Endothelial cell of umbilical vein (primary cell): ENCODE measurements at places on chromosomes 3 and 15.

DNA sequence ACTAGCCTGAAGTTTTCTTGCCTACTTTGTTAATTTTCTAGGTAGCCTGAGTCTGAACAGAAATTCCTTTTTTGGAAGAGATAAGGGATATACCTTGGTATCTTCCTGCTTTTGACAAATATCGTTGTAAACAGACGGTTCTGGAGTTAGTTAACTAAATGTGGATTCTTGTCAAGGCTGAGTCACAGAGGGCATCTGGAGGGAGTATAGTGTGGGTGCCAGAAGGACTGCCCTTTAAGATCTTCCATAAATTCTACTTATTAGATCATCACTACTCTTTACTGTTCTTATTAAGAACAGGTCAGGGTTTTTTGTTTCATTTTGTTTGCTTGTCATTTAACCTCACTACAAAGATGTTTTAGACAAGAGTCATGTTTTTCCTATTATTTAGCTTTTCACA lies 125.3 kb upstream of the SKOR1 start:
- H3K27ac ChIP-seq: no peak overlapping the region
- H3K27me3 ChIP-seq: no peaks in the 10 kb centered on the region
- no peak overlapping the region for H3K4me3 ChIP-seq
- no peak for DNase-seq
- H3K4me1 ChIP-seq: no peaks in the 10 kb centered on the region

DNA sequence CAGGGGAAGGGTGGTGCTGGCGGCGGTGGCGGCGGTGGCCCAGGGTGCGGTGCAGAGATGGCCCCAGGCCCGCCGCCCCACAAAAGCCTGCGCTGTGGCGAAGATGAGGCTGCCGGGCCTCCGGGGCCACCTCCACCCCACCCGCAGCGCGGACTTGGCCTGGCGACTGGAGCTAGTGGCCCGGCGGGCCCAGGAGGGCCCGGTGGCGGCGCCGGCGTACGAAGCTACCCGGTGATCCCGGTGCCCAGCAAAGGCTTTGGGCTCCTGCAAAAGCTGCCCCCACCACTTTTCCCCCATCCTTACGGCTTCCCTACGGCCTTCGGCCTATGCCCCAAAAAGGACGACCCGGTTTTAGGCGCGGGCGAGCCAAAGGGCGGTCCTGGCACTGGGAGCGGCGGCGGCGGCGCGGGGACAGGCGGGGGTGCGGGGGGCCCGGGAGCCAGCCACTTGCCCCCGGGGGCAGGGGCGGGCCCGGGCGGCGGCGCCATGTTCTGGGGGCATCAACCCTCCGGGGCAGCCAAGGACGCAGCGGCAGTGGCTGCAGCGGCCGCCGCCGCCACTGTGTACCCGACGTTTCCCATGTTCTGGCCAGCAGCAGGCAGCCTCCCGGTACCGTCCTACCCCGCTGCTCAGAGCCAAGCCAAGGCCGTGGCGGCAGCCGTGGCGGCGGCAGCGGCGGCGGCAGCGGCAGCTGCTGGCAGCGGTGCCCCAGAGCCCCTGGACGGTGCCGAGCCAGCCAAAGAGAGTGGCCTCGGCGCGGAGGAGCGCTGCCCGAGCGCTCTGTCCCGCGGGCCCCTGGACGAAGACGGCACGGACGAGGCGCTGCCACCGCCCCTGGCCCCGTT lies 1.6 kb downstream of the SKOR1 start:
- H3K4me3 ChIP-seq: no peak overlapping the region
- peaks cover 96% of the 10 kb centered on the region for H3K27me3 ChIP-seq
- H3K27ac ChIP-seq: no peak overlapping the region
- DNase-seq: no peak
- H3K36me3 ChIP-seq: no peaks in the 10 kb centered on the region

- no peaks in the 10 kb centered on the region for H3K4me1 ChIP-seq
- peaks cover 2% of the 10 kb centered on the region for H3K27me3 ChIP-seq
- H3K4me3 ChIP-seq: no peak overlapping the region
- no peak for DNase-seq
These were observed 74.5 kb upstream of the ZPLD1 start for GRCh38 chr3:102360183-102360860.

GRCh38 chr15:27869697-27870281 lies 229.3 kb downstream of the OCA2 start:
- H3K36me3 ChIP-seq: no peaks in the 10 kb centered on the region
- no peak overlapping the region for H3K4me3 ChIP-seq
- no peaks in the 10 kb centered on the region for H3K4me1 ChIP-seq

DNA sequence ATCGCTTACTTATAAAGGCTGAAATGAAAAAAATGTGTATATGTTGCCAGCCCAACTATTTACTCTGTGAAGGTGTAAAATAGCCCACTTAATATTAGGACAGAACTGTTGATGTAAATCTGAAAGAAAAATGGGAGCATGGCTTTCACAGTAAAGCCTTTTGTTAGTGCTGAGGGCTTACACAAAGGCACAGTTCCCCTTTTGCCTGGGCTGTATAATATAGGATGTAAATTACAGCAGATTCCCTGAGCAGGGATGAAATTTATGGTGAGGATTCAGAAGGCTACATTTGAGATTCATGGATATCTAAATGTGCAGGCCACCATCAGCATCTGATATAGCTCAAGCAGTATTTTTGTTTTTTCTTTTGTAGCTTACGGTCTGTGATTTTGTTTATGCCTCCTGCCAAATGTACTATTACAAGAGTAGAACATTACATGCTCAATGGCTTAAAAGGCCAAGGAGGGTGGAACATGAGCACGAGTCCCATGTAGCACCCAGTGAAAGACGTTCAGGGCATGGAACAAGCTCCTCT lies 109.1 kb upstream of the ATP10A start:
- no peak overlapping the region for H3K27ac ChIP-seq
- H3K4me3 ChIP-seq: no peak overlapping the region
- H3K27me3 ChIP-seq: no peaks in the 10 kb centered on the region
- no peak for DNase-seq

DNA sequence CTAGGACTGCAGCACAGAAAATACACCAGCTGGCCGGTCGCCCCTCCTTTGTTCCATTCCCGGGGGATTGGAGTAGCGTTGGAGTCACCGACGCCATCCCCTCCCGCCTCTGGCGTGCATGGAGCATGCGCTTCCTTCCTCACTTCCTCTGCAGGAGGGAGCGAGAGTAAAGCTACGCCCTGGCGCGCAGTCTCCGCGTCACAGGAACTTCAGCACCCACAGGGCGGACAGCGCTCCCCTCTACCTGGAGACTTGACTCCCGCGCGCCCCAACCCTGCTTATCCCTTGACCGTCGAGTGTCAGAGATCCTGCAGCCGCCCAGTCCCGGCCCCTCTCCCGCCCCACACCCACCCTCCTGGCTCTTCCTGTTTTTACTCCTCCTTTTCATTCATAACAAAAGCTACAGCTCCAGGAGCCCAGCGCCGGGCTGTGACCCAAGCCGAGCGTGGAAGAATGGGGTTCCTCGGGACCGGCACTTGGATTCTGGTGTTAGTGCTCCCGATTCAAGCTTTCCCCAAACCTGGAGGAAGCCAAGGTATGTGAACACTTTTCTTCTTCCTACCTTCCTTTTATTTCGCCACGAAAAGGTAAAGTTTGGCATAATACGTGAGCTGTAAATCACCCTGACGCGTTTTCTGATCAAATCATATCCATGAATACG lies at the start of gene SCG3:
TSS of gene SCG3 (plus strand) at position 201 of the 661 bp plus-strand sequence. CDS start at position 454, 253 bp downstream.
- peaks cover 34% of the 10 kb centered on the region for H3K27me3 ChIP-seq
- H3K4me1 ChIP-seq: no peaks in the 10 kb centered on the region
- no peak within 1 kb of the TSS for H3K4me3 ChIP-seq
- DNase-seq: peak; percentile 63

DNA sequence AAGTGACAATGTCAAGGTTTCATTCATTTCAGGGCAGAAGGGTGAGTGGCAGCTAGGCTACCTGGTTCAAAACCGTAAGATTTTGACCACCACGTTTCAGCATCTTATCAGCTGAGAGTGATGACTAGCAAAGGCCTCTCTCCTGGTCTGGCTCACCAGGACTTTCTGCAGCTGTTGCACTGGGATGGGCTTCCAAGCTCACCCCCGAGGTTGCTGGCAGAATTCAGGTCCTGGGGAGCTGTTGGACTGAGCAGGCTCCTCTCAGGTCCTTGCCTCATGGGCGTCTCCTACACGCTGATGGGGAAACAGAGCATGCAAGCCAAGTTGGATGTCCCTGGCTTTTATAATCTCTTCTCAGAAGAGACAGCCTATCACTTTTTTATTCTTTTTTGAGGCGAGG lies 88.8 kb upstream of the RNU6-1 start:
- H3K4me1 ChIP-seq: peaks cover 2% of the 10 kb centered on the region
- no peak overlapping the region for H3K27ac ChIP-seq
- H3K36me3 ChIP-seq: no peaks in the 10 kb centered on the region

- no peak overlapping the region for H3K4me3 ChIP-seq
- no peak overlapping the region for H3K27ac ChIP-seq
- no peaks in the 10 kb centered on the region for H3K4me1 ChIP-seq
- H3K36me3 ChIP-seq: peaks cover 4% of the 10 kb centered on the region
- H3K27me3 ChIP-seq: no peaks in the 10 kb centered on the region
These were observed 68.5 kb downstream of the VPS8 start for GRCh38 chr3:184880276-184881019.

DNA sequence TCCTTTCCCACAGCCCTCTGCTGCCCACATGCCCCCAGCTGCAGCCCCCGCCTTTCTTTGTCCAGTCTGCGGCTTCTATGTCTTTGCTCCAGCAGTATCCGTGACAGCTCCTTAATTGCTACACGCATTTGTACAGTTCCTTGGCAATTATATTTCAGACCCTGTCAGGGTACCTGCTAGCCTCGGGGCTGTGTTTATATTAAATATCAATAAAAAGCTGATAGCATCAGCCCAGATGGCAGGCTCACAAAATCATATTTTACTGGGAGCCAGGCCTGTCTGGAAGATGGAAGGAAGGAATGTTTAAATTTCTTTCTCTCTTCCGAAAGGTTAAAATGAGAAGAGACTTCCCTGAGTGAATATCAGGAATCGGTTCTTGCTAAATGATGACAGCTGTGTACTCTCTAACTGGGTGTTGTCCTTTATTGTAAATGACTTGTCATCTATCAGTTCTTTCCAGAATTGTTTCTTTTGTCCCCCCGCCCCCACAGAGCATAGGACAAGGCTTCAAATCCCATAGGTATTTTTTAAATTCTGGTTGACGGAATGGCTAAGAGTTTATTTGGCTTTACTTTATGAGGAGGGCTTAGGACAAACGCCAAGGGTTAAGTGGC lies 378.1 kb downstream of the LRTM1 start:
- H3K36me3 ChIP-seq: no peaks in the 10 kb centered on the region
- H3K4me1 ChIP-seq: no peaks in the 10 kb centered on the region
- H3K27me3 ChIP-seq: no peaks in the 10 kb centered on the region
- no peak for DNase-seq
- H3K27ac ChIP-seq: no peak overlapping the region

DNA sequence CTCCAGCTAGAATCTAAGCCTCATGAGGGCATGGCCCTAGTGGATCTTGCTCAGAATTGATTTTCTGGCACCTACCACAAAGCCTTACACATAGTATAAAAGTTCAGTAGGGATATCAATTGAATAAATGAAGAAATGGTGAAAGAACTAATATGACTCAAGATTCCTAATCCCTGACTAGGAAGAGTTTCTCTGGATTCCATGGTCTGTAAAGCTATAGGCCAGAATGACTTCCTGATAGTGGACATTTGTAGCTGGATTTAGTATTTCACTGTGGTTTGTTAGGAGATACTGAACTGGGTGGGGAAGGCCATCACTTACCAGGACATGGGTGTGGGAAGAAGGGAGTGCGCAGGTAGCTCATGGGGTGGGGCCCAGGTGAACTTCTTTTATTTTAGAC lies 168.9 kb downstream of the RAP2B start:
- H3K36me3 ChIP-seq: no peaks in the 10 kb centered on the region
- H3K4me3 ChIP-seq: no peak overlapping the region
- DNase-seq: no peak
- H3K27ac ChIP-seq: no peak overlapping the region

DNA sequence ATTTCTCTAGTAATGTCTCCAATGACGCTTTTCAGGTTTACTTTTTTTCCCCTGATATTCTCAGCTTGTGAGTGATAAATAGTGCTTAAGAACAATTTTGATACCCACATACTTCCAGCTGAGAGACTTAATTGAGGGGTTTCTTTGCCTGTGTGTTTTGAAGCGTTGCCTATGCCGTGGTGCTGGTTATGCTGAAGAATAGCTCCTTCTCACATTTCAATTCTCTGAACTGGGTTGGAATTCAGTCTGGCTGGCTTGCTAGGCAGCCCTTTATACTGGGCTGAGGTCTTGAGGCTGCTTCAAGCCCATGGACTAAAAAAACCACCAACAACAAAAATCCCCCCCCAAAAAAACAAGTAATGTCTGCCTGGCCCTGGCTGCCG lies 87.4 kb downstream of the CHST2 start:
- peaks cover 6% of the 10 kb centered on the region for H3K27me3 ChIP-seq
- H3K36me3 ChIP-seq: no peaks in the 10 kb centered on the region
- no peaks in the 10 kb centered on the region for H3K4me1 ChIP-seq
- no peak overlapping the region for H3K4me3 ChIP-seq
- no peak overlapping the region for H3K27ac ChIP-seq
- no peak for DNase-seq

- peak overlapping the region; percentile 42 for H3K4me3 ChIP-seq
- H3K36me3 ChIP-seq: peaks cover 37% of the 10 kb centered on the region
- peaks cover 14% of the 10 kb centered on the region for H3K4me1 ChIP-seq
- H3K27me3 ChIP-seq: no peaks in the 10 kb centered on the region
- no peak for DNase-seq
- no peak overlapping the region for H3K27ac ChIP-seq
These were observed 467 bp downstream of the NCKIPSD start for GRCh38 chr3:48685293-48685602.

DNA sequence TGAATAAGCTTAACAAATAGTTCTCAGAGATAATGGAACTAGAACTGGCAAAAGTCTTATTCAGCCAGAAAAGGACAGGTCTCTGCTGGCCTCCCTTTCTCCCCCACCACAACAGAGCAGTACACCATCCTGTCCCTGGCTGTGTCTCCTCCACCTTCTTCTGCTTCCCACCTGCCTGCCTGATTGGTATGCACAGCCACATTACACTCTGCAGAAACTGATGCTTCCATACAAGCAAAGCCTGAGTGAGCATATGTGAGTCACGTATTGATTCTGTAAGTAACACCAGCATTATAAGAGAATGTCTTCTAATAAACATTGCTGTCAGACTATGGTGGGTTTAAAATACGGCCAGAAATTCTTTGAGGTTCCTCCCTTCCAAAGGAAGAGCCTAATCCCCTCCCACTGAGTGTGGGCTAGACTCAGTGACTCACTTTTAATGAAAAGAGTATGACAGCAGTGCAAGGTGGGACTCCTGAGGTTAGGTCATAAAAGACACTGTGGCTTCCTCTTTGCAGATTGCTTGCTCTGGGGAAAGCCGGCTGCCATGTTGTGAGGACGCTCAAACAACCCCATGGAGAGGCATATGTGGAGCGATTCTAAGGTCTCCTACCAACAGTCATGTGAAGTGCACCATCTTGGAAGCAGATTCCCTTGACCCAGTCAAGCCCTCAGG lies 44.4 kb downstream of the ANXA2 start:
- H3K27me3 ChIP-seq: no peaks in the 10 kb centered on the region
- H3K27ac ChIP-seq: no peak overlapping the region
- no peak overlapping the region for H3K4me3 ChIP-seq
- H3K4me1 ChIP-seq: no peaks in the 10 kb centered on the region

GRCh38 chr15:101266034-101266433 lies 11.3 kb downstream of the SELENOS start:
- H3K4me1 ChIP-seq: peaks cover 12% of the 10 kb centered on the region
- no peak for DNase-seq
- no peak overlapping the region for H3K4me3 ChIP-seq
- H3K36me3 ChIP-seq: peaks cover 4% of the 10 kb centered on the region
- no peak overlapping the region for H3K27ac ChIP-seq

GRCh38 chr15:62665449-62665848 lies 377.1 kb upstream of the TPM1 start:
- DNase-seq: peak; percentile 49
- H3K4me1 ChIP-seq: no peaks in the 10 kb centered on the region
- no peak overlapping the region for H3K27ac ChIP-seq
- no peaks in the 10 kb centered on the region for H3K27me3 ChIP-seq
- no peak overlapping the region for H3K4me3 ChIP-seq
- H3K36me3 ChIP-seq: no peaks in the 10 kb centered on the region
